ENCODE measurements at places on chromosomes 11 and 22.
A peak's percentile ranks its signal among the peaks of the same experiment; 100 is the strongest.

DNA sequence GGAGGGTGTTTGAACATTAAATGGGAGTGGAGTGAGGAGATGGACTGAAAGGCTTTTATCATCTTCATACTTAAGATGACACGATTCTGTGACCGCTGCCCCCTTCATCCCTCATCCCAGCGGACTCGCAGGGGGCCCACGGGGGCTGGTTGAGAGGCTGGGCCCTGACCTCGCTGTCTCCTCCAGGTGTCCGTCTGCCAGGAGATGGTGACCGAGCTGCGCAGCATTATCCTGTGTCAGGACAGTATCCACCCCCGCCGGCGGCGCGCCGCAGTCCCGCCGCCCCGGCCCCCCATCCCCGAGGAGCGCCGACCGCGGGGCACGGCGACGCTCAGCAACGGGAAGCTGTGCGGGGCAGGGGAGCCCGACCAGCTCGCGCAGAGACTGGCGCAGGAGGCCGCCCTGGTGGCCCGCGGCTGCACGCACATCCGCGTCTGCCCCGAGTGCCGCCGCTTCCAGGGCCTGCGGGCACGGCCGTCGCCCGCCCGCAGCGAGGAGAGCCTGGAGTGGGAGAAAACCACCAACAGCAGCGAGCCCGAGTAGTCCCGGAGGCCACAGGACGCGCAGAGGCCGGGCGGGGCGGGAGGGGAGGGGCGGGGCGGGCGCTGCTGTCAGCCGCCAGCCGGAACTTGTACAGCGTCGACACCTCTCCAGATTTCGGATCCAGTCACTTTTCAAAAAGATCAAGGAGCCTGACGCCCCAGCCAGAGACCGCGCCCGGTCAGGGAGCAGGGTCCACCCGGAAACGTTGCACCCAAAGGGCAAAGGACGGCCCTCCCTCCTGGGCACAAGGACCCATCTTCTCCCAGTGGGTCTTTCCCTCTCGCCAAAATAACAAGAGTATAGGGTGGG lies 38.0 kb upstream of the TBCEL start:
- DNase-seq = peak; percentile 27

DNA sequence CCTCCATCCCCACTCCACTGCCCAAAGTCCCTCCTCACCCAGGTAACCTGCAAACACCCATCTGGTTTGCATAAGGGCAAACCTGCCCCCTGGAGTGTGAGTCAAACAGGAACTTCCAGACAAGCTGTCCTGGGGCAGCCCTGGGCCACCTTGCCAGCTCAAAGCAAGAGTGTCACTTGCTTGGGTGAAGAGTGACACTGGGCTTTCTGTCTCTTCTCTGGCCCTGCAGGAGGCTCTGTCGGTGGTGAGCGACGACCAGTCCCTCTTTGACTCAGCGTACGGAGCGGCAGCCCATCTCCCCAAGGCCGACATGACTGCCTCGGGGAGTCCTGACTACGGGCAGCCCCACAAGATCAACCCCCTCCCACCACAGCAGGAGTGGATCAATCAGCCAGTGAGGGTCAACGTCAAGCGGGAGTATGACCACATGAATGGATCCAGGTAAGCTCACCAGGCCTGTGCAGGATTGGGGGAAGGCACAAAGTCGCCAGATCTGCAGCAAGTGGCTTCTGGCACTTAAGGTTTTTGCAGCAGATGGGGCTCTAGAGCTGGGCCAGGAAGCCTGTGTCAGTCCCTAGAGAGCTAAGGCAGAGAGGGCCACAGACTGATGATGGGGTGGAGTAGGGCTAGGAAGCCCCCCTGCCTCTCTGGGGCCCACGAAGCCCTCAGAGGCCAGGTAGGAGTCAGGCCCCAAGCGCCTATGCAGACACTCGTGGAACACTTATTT lies 64.2 kb downstream of the FLI1 start:
- peak; percentile 89 for DNase-seq

- peak; percentile 76 for DNase-seq
Measured at GRCh38 chr11:67483831-67484665, 1.2 kb downstream of the AIP start.

GRCh38 chr22:46362203-46362933 lies 26.9 kb downstream of the TRMU start:
- DNase-seq = no peak

DNA sequence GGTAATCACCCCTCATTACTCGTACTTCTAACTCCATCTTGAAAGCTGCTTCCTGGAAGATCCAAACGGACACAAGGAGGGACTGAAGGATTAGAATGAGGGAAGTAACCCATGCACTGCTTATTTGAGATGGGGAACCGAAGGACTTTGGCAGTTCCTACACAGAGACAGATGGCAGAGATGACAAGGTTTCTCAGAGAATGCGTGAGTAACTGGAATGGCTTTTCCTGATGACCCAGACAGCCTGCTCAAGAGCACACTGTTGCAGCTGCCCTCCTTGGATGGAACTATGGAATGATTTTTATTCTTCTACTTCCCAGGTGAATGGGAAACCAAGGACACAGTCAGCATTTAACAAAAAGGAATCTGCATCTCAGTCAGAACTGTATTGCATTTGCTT lies 7.3 kb downstream of the KCNJ11 start:
- no peak for DNase-seq

- no peak for DNase-seq
Measured at GRCh38 chr22:46993633-46994032, 231.2 kb downstream of the TBC1D22A start.

DNA sequence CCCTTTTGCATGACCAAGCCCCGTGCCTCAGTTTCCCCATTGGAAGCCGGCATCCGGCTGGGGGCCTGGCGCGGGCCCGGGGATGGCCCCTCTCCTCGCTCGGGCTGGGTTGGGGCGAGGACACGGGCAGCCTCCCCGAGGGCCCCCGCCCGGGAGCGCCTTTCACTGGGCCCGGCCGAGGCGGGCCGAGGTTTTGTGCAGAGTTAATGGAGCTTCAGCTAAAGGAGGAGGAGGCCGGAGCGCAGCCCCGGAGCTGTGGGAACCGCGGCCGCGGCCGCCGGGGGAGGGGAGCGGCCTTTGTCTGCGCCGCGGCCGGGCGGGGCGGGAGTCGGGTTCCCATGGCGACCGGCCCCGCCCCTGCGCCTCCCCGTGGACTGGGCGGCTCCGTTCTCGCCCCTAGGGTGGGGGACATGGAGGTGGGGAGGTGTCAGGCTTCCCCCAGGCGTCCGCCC lies 1.4 kb upstream of the MAPK11 start:
- DNase-seq = peak; percentile 58

- no peak for DNase-seq
Measured at GRCh38 chr11:85685820-85686459, at the start of gene CCDC89. CCDC89 (minus strand) TSS chr11:85686195; CDS start chr11:85686130, 65 bp downstream.

- no peak for DNase-seq
Measured at GRCh38 chr11:35348898-35349687, 70.3 kb downstream of the SLC1A2 start.

DNA sequence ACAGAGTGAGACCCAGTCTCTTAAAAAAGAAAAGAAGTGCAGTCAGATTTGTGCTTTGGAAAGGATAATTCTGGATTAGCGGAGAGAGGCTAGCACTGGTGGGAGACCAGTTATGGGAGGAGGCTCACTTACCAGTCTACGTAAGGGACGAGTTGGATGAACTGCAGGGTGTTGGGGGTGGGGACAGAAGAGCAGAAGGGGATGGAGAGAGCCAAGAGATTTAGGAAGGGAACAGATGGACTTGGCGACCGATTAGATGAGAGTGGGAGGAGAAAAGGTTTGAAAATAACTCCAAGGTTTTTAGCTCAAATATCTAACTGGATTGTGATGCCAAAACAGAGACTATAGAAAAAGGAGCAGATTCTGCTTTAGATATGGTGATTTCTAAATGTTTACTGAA lies 81.4 kb downstream of the SFI1 start:
- DNase-seq = no peak

DNA sequence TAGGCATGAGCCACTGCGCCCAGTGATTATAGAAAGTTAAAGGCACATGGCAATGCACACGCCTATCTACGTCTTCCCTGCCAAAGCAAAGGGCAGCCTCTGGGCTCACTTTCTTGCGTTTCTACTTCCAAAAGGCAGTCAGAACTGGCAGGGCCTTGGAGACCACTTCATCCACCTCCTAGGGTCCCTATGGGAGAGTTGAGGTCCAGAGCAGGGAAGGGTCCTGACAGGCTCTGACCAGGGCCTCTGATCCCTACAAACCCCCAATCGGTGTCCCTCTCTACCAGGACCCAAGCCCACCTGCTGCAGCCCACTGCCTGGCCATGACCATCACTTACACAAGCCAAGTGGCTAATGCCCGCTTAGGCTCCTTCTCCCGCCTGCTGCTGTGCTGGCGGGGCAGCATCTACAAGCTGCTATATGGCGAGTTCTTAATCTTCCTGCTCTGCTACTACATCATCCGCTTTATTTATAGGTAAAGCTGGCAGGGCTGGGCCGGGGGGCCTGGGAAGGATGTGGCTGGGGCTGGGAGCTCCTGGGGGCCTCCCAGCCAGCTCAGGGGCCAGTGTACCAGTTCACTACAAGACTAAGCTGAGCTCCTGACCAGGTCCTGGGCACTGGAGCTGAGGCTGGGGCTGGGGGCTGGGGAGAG lies 1.5 kb downstream of the BEST1 start:
- no peak for DNase-seq

DNA sequence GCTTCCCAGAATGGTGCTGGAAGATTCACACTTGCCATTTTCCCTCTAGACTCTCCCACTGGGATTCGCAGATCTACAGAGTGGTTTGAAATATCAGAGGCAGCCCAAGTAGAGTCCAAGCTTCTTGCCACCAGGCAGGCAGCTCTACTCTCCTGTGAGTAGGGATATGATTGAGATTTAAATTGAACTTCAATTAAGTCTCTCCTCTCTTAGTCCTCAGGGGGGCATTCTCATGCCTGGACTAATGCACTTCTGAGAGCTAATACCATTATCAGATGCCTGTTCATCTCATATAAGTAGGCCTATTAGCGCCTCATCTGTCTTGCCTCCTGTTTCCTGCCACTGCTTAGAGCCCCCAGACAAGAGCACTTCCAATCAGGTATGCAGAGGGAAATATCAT lies 25.5 kb upstream of the AMPD3 start:
- DNase-seq = no peak

DNA sequence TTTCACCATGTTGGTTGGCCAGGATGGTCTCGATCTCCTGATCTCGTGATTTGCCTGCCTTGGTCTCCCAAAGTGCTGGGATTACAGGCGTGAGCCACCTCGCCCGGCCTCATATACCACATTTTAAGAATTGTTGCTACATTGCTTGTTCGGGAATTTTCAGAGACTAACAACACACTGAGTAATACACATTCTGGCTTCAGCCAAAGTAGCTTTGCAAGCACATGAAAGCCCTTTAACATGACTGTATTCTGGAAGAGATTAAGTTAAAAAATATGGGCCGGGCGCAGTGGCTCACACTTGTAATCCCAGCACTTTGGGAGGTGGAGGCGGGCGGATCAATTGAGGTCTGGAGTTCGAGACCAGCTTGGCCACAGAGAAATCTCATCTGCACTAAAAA lies 15.0 kb downstream of the CRTAM start:
- no peak for DNase-seq

GRCh38 chr11:93063086-93063485 lies 93.6 kb downstream of the MTNR1B start:
- no peak for DNase-seq

DNA sequence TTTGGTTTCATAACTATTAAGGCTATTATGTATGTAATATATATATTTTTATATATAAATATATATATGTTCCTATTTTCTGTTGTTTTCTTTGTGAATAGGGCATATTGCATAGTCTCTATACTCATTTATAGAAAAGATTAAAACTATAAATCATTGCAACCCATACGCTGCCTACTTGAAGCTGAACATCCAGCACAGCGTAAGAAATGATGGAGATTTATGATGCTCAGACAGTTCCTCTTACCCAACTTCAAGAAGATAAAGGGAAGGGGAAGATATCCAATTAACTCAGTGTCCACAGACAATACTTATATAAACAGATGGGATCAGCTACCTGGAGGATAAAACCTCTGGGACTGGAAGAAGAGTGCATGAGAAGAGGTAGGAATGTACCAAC lies 791.7 kb downstream of the FAM181B start:
- no peak for DNase-seq

DNA sequence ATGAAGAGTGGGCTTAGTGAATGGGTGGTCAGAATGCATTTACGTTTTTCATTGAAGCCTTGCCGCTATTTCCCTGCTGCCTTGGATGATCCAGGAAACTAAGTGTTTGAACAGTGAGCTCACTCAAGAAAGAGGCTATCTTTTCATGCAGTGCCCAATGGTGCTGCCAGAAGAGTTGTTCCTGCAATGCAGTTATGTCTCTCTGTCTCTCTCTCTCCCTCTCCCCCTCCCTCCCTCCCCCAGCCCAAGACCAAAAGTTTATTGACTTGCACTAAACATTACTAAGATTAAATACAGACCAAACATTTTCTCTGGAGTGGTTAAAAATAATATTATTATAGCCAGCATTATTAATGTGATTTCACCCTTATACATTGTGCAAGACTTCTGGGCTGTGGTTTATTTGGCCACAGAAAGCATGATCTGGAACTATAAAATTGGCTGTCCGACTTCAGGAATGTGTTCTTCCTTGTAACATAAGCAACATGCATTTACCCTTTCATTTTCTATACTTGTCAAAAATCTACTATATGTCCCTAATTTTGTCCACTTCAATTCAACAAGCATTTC lies 6.6 kb upstream of the FUT4 start:
- no peak for DNase-seq

DNA sequence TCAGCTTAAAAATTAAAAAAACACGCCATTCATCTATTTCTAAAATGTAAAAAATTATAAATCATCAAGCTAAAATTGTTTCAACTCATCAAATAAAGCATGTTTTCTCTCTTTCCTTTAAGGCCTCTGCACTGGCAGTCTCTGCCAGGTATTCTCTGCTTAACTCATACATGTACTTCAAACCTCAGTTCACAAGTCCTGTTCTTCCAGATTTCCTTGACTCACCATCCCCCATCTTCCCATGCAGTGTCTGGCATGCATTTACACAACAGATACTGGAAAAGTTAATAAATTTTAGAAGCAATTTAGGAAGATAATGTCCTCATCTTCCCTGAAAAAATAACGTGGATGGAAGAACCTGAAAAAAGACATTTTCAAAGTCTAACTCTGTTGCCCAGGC lies 32.5 kb downstream of the CSTF3 start:
- DNase-seq = no peak

GRCh38 chr22:50081426-50082196 lies 3.6 kb downstream of the MLC1 start:
- DNase-seq = no peak

DNA sequence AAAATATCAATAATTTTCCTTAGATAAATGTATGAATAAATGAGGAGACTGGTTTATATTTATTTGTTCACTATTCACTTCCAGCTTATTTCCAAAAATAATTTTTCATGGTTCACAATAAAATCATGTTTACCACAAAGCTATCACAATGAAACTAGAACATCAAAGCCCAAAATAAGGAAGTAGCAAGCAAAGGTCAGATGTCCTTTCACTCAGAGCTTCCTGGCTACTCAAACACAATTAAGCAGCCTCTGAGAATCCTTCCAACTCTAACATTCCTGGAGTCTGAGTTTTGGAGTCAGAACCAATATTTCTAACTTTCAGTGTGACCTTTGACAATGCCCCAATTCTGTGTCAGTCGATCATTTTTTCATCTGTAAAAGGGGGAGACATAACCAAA lies 527.0 kb downstream of the SOX6 start:
- DNase-seq = no peak

- no peak for DNase-seq
Measured at GRCh38 chr11:113906516-113906915, 1.9 kb downstream of the HTR3B start.

- no peak for DNase-seq
Measured at GRCh38 chr11:102010776-102011494, 36.3 kb upstream of the CFAP300 start.

- DNase-seq = no peak
Measured at GRCh38 chr11:78664636-78665035, 90.0 kb upstream of the NARS2 start.

GRCh38 chr22:26447584-26448329 lies 18.7 kb downstream of the ASPHD2 start:
- no peak for DNase-seq
